D721Med (cell line): ENCODE measurements at places on chromosomes 5 and 9.
A peak's percentile ranks its signal among the peaks of the same experiment; 100 is the strongest.

DNA sequence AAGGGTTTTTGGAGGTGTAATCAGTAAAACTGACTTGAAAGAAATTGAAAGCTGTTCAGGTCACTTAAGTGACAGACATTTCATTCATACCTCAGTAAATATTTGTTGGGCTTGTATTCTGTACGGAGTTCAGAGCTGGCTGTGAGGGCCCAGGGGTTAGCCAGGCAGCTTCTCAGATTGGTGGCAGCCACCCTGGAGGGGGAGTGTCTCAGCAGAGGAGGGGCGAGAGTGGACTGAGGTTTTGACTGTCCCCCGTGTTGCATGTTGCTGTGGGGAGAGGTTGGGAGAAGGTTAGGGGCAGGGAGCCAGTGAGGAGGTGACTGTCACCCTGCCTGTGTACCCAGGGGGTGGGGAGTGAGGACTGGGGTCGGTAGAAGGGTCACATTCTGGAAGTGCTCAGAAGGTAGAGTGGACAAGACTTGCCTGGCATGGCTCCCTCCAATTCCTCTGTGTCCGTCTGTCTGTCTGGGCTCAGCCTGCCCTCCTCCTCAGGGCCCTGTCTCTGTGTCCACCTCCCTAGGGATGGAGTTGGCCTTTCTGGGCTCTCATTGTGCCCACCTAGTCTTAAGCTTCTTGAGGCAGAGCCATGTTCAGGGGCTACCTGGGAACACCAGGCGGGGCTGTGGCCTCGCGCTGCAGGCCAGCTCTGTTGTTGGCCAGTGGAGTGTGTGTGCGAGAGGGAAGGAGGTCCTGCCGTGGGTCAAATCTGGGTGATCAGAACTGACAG lies 4.4 kb downstream of the PHF2 start:
- no peak for DNase-seq

GRCh38 chr9:99130069-99130468 lies 25.2 kb downstream of the TGFBR1 start:
- no peak for DNase-seq

DNA sequence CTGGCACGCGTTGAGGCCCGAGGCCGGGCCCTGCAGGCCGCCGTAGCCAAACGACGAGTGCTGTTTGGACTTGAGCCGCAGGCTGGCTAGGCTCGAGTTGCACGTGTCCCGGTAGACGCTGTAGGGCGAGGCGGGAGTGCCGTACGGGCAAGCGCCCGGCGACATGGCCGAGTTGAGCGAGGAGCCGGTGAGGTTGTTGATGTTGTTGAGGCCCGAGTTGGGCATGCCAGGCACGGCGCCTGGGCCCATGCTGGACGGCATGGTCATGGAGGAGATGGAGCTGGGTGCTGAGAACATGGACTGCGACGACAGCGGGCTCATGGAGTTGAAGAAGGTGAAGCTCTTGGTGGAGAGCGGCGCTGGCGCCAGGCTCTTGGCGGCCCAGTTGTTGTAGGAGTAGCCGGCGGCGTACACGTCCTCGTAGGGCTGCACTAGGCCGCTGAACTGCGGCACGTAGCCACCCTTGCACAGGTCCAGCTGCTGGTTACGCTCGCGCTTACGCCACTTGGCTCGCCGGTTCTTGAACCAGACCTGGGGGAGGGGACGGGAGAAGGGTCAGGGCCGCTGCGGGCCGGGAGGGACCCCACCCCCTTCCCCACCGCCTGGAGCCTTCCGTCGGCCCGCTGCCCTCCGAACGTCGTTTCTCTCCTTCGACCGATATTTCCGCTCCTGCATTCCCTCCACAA lies 5.1 kb downstream of the PITX1 start:
- DNase-seq, result no peak

DNA sequence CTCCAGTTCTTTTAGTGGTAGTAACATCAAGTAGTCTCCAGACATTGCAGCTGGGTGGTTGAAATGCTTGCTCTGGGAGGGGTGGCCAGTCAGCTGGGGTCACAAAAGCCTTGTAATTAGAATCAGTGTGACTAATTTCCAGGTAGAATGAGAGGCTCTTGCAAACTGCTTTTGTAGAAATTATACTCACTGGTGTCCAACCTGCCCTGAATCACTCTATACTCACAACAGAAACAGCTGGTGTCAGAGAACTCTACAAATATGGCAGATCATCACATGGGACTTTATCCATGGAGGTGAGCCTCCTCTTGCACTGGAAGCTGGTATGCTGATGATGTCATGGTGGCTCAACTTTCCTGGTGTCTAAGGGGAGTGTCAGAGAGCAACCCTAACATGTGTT lies 71.3 kb downstream of the SH3TC2 start:
- no peak for DNase-seq

- no peak for DNase-seq
These were observed 206.9 kb downstream of the GABBR2 start for GRCh38 chr9:98501819-98502218.

- no peak for DNase-seq
These were observed 318.5 kb downstream of the CDK5RAP2 start for GRCh38 chr9:120261419-120261818.

- DNase-seq, result no peak
These were observed 70.5 kb downstream of the SMIM23 start for GRCh38 chr5:171855798-171856763.

DNA sequence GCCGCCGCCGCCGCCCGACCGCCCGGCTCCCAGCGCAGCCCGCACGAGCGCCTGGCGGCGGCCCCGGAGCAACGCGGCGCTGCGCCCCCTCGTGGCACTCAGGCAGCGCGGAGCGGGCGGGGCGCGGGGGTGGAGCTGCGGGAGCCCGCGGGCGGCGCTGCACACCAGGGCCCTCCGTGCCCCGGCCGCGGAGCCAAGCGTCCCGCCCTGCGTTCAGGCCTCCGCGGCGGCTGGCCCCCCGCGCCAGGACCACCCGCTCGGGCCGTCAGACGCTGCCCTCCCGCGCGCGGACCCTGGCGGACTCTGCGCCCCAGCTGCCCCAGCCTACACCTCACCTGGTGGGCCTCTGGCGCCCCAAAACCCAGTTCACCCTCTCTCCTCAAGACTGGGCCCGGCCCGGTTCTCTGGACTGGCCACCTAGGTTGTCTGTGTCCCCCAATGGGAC lies at the start of gene RASGEF1C:
Gene RASGEF1C (minus strand): TSS at position 75 of the 445 bp plus-strand sequence. CDS start 71,159 bp downstream, outside the sequence.
- DNase-seq, result peak; percentile 60

DNA sequence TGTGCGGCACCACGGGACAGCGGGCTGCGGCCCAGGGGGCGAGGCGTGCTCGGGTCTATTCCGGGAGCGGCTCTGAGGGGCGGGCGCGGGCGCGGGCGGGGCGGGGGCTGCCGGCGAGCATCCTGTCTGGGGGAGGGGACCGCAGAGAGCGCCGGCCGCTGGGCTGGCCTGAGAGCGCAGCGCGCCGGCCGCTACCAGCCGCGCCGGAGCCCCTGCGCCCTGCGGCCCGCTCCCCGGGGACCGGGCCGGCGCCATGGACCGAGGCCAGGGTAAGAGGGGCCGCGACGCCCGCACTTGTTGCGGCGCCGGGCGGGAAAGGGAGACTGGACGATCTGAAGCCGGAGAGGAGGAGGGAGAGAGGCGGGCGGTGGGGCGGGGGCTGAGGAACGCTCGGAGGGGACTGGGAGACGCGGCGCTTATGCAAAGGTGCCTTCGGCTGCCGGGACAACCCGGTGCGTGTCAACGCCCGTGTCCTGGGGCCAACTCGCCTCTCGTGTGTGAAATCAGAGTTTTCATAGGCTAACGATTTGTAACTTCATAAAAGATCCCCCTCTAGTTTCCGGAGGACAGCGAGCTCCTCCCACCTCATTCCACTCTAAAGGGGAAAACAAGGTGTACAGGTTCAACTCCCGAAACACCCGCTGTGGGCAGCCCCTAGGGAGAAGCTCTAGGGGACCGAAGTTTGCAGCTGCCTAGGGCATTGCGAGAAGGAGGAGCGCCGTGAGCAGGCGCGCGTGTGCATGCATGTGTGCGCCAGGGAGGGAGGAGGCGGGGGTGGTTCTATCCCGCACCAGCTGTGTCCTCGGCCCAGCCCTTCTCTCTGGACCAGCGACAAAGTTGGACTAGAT lies at the start of gene AFAP1L1:
Gene AFAP1L1 (plus strand): TSS at position 144 of the 848 bp plus-strand sequence. CDS start 110 bp downstream, at position 254.
- DNase-seq, result peak; percentile 27

- DNase-seq, result no peak
These were observed 295.7 kb downstream of the EDIL3 start for GRCh38 chr5:84088996-84089395.

GRCh38 chr9:18238752-18239447 lies 235.1 kb upstream of the ADAMTSL1 start:
- DNase-seq, result no peak

DNA sequence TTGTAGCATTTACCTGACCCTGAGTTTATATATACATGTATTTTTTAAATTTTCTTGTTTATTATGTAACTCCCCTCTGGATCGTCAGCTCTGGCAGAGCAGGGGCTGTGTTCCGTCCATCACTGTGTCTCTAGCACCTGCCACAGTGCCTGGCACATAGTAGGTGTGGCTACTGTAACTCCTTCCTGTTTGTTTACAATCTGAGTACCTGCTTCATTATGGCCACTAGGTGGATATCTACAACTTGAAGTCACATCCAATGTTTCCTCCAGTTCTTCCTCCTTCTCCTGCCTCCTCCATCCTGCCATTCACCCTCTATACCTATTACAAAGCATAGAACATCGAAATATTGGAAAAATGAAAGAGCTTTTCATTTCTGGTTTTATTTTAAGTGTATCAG lies 14.2 kb upstream of the PPP1R2B start:
- no peak for DNase-seq
